ENCODE measurements at places on chromosomes 4 and X.

GRCh38 chr4:84681486-84682274 lies 98.8 kb downstream of the CDS1 start:
- peak; percentile 67 for DNase-seq

DNA sequence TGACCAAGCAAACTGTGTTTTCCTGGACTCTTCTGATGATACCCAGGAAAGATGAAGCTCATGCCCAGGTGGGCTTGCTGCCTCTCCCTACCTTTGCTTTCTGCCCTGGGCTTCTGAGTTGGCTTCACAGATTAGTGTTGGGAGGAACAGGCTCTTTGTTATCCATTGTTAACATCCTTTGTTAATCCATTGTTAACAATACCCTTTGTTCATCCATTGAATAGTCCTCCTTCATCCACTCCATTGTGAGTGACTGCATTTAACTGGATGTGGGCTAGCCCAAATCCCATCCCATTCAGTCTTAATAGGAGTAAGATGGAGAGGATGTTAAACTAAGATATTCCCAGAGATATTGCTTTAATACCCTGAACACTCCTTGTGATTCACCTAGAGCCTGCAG lies 199.0 kb upstream of the LNX1 start:
- no peak for DNase-seq

GRCh38 chr4:14783011-14783877 lies 219.0 kb upstream of the CPEB2 start:
- DNase-seq = peak; percentile 90

DNA sequence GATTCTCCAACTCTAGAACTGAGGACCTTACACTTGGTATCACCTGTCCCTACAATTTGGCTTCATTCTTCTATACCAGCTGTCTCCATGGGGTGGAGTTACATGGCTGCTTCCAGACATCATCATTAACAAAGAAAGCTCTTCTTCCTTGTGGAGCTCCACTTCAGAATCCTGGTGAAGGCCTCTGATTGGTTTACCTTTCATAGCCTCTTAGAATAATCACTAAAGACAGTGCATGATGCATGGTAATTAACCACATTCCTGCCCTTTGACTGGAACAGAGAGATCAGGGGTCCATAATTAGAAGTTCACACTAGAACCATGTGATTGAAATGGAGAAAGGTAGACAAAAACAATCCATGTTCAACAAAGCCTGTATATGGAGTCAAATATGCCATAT lies 112.6 kb upstream of the ZNF827 start:
- no peak for DNase-seq

DNA sequence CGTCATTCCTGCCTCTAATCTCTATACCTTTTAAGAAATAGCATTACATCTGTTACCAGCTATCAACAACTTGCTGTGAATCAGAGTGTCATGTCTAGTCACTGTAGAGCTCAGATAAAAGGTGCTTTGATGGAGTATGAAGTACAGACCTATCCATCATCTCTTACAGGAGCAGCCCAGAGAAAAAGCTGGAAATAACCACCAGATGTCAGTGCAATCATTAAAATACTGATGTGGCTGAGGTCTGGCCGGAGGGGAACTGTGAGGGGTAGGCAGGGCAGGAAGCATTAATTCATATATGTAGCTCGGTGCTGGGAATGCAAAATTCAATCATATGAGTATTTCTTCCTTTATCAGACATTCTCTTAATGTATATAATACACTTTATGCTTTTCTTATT lies 100.6 kb downstream of the AKAP4 start:
- DNase-seq = peak; percentile 4

- no peak for DNase-seq
Observed at GRCh38 chr4:1512738-1513660, 106.8 kb upstream of the NKX1-1 start.

DNA sequence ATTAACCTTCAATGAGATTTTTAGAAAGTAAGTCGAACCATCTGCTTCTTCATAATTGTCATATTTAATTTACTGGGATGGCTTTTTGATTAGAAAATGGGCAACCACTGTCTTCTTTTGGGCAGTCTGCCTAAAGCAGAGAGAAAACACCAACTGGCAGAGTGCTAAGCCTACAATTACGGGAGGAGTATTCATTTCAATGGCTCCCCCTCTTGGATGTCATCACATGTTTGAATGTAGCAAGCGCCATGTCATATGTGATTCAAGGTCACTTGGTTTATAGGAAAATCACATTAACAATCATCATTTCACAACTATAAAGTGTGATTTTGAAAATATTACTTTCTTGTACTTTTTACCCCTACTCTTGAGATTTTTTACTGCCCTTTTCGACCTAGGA lies 261.9 kb downstream of the FRMPD4 start:
- no peak for DNase-seq

- no peak for DNase-seq
Observed at GRCh38 chrX:153725039-153725831, 579 bp downstream of the ABCD1 start.

GRCh38 chr4:11548597-11549082 lies 119.9 kb upstream of the HS3ST1 start:
- DNase-seq = no peak

DNA sequence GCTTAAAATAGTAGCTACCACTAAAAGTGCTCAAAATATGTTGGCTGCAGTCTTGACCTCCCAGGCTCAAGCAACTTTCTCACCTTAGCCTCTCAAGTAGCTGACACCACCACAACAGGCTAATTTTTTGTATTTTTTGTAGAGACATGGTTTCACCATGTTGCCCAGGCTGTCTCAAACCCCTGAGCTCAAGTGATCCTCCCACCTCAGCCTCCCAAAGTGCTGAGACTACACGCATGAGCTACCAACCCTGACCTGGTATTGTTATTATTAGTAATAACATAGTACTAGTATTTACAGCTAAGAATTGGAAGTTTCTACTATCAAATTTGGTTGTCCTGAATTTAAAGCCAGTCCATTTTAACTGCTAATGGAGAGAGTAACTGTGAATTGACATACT lies 18.0 kb downstream of the STAP1 start:
- no peak for DNase-seq

- no peak for DNase-seq
Observed at GRCh38 chrX:53036149-53036548, 12.4 kb upstream of the GPR173 start.

- peak; percentile 16 for DNase-seq
Observed at GRCh38 chr4:26388671-26389070, 67.9 kb downstream of the RBPJ start.

- DNase-seq = no peak
Observed at GRCh38 chrX:16946971-16947562, 609 bp downstream of the REPS2 start.

DNA sequence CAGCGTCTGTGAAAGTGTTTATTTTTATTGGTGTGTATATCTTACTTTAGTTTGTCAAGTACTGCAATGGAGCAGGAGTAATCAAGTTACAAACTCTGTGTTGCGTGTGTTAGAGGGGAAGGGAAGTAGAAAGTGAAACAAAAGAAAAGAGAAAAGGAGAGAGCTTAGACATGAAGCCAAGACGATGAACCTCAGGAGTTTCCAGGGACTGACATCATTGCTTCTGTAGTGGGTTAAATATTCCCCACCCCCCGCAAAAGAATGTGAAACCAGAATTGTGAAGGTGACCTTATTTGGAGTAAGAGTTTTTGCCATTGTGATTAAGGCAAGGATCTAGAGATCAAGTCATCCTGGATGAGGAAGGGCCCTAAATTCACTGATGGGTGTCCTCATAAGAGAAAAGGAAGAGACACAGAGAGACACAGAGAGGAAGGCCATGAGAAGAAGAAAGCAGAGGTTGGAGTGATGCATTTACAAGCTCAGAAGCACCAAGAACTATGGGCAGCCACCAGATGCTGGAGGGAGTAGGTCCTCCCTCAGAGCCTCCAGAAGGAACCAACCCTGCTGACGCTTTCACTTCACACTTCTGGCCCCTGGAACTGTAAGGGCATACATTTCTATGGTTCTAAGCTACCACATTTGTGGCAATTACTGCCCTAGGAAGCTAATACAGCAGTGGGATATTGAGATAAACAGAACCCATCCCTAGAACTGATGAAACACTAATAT lies 173.6 kb upstream of the SFRP2 start:
- DNase-seq = peak; percentile 32

DNA sequence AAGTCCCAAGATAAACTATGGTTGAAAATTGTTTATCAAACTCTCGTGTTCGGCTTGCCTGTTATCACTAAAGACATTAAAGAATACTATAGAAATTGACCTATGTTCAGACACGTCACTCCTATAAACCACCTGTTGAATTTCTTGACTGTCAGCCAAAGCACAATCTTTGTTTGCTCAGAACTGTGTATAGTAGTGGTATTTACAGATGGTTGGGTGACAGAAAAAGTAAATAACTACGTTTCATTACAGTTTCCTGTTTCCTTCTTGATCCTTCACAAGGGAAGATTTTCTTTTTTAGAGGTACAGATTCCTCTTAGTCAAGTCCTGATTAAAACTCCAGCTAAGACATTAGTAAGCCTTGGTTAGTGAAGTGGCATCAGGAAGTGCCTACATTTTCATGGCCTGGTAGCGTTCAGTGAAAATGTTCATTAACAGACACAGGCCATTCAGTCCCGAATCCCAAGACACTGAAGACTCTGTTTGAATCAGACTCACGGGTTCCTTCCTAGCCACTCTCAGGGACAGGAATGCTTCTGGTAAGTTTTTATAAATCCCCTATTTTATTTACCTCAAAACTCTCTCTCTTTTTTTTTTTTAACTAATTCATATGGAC lies at the start of gene SMIM31:
TSS of gene SMIM31 (plus strand) at position 259 of the 616 bp plus-strand sequence. CDS start 16,313 bp downstream, outside the sequence.
- DNase-seq = no peak

DNA sequence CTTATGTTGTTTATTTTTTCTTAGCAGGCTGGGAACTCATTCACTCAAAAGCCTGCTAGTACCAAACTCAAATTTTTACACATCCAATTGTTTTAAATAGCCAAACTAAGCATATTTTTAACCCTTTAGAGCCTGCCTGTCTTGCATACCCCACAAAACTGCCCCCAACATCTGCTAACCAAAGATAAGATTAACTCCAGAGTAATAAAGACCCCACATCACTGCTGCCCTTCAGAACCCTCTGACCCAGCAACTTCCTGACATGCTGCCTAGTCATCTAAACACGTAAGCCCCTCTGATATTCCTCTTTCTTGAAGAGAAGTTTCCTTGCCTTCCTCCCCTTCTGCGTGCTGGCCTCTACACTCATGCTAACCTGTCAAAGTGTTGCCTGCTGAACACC lies 60.7 kb upstream of the ASB12 start:
- no peak for DNase-seq

- DNase-seq = no peak
Observed at GRCh38 chrX:103002576-103002975, 61.4 kb downstream of the BEX1 start.

DNA sequence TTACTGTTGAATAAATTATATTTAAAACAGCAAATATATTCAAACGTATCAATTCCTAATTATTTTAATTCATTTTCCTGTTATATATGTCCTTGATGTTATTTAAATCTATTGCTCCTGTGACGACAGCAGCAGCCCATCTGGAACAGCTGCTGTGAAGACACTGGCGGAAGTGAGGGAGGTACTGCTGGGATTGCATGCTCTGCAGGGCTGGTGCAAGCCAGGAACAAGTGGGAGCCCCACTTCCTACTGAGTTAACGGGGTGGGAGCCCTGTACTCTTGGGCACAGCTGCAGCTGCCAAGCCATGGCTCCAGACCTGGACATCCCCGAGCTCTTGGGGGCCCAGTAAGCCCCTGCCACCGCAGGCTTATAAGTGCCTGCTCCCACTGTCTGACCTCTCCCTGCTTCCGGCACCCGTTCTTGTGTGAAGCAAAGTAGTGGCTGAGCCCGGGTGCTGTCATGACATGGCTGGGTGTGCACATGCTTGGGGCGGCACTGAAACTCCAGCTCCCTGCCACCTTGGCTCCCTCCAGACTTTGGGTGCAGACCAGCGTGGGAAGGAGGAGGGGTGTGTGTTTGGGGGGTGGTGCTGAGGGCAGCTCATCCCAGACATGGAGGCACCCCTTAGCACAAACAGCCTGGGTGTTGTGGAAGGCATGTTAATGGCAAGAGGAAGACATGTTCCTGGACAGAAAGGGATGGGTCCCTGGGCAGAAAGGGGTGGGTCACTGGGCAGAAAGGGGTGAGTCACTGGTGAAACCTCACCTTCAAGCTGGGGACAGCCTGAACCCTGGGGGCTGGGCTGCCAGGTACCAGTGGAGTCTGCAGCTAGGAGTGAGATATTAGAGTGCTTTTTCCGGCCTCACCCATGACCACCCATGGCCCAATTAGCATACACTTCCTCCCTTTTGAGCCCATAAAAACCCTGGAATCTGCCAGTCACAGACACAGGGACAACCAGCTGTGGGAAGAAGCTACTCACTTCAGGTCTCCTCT lies 1981.3 kb upstream of the IGFBP7 start:
- no peak for DNase-seq

DNA sequence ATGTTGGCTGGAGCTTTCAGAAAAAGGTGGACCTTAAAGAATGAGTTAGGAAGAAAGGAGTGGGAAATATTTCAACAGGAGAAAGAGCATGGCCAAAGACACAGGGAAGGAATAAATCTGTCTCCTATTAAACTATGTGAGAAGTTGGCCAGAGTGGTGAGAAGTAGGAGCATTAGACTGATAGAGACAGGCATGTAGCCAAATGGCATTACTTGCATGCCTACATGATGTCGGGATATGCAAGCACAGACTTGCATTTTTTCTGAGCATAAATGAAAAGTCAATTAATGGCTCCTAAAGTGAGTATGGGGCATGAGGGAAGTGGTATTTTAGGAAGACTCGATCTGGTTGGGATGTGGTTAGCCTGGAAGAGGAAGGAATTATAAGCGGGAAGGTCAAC lies 279.6 kb upstream of the PITX2 start:
- no peak for DNase-seq

DNA sequence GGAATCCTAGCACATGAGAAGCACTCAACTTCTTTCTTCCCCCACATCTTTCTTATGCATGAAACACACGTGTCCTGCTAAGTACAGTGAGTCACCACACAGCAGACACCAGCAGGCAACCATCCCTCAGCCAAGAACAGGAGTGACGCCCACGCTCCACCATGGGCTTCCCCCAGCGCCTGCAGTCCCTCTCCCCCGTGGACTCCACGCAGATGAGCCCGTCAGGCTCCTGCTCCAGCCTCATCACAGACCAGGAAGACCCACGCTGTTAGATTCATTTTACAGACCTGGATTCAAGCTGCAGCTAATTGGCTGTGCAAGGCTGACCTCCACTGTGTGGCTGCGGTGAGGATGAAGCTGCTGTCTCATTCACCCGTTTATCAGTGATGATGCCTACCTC lies 16.7 kb downstream of the HMX1 start:
- peak; percentile 64 for DNase-seq

- no peak for DNase-seq
Observed at GRCh38 chr4:4794421-4794820, 65.0 kb upstream of the MSX1 start.

DNA sequence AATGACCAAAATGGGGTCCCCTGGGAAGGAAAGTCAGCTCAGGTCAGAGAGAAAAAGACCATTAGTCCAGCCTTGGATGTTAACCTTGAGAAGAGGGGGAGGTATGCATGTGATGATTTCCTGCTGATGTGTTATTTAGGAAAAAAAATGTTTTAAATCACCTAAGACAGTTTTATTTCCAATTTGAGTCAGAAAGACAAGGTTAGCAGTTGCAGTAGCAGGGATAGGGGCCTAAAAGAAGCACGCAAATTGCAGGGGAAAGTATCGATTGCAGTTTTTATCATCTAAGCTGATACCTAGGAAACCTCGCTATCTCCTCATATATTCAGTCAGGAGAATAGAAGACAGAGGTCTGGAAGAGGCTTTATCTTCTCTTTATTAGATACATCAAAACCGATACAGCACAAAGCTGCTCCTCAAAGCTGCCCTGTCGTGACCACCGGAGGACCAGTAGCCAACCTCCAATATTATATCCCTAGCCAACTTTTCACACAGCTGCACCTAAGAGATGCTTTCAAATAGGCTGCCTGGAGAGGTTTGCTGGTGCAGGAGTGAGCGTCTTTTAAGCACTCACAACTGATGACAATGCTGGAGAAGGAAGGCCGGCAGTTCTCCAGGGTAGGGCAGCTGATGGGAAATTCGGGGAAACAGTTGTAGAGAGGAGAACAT lies 289.4 kb downstream of the INPP4B start:
- no peak for DNase-seq

Data from fibroblast of mammary gland (primary cell).